NCI-H1048 (cell line): ENCODE measurements at places on chromosomes 1 and 21.

GRCh38 chr1:201422436-201423030, 1.0 kb upstream of the TNNI1 start:
- no peak for DNase-seq

GRCh38 chr1:116945996-116946395, 36.3 kb downstream of the PTGFRN start:
- DNase-seq, result no peak

DNA sequence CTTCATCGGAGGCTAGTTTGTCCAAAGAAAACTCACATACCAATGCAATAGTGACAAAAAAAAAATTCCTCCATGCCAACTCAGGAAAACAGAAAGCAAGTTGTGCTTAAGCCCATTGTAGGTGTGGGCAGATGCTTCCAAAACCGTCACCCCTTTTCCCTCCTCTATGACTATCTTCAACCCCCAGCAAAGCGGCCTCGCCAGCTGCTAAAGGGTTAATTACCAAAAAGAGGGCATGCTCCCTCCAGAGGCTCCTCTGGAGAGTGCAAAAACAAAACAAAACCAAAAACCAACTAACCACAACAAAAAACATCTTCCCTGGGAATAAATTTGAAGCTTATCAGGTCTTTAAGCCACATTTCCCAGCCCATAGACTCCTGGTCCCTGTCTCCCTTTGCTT, 1.2 kb downstream of the LMOD1 start:
- no peak for DNase-seq

GRCh38 chr1:68121536-68121935, 71.1 kb upstream of the DIRAS3 start:
- DNase-seq, result no peak

DNA sequence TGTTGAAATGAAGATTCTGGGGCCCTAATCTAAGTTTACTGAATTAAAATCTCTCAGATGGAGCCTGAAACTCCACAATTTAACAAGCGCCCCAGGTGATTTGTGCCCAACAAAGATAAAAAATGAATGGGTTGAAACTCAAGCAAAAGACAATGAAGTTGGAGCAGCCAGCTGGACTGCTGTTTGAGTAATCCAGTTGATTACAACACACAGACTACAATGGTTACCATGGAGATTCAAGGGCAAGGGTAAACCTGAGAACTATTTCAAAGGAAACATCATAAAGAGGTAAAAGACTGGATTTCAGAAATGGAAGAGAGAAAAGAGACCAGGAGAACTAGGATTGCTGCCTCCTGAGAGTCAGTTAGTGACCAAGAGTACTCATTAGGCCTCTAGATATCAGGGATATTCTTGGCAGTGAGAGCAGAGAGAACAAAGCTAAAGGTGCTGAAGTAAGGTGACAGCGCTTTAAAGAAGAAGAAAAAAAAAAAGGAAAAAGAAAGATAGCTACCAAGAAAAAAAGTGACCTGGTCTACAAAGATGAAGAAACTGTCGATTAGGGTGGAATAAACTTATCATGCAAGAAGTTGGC, 44.5 kb downstream of the LRRC53 start:
- no peak for DNase-seq

DNA sequence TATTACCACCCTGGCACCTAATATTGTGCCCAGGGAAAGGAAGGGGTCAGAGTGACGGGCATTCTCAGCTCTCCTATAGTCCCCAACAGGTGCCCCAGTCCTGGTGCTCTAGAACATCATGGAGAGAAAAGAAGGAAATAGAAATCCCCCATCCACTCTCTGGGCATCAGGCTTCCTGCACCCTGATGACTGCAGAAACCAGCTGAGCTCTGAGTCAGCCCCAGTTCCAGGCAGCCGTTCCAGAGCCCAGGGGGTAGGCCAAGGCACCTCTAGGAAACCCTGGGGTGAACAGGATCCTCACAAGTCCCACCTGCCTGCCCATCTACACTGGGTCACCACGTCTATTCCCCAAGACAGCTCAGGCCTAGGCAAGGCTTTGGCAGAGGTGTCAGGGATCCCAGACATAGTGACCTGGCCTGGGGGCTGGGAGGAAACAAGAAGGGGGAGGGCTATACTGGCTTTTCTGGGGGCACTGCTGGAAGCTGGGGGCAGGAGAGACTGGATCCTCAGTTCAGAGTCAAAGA, 709 bp downstream of the NECTIN4 start:
- DNase-seq, result no peak
